ENCODE measurements at places on chromosomes 12 and 14.

DNA sequence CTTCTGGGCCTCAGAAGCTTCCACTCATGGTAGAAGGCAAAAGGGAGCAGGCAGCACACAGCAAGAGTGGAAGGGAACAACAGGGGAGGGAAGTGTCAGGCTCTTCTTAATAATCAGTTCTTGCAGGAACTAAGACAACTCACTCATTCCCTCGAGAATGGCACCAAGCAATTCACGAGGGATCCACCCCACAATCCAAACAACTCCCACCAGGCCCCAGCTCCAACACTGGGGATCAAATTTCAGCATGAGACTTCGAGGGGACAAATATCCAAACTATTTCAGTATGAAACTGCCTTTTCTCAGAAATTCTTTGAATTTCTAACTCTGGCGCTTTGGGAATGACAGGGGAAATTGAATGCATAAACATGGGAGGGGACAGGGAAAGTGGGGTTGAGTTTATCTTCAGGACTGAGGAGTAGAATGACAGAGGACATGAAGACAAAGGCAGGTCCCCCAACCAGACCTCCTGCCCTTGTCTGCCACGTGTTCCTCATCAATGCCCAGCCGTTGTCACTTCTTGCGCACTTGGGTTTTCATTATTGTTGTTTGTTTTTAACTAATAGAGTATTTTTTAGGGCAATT, 24.6 kb upstream of the APOF start:
- DNase-seq = no peak

GRCh38 chr12:101436136-101436535, 28.6 kb upstream of the ARL1 start:
- no peak for DNase-seq

DNA sequence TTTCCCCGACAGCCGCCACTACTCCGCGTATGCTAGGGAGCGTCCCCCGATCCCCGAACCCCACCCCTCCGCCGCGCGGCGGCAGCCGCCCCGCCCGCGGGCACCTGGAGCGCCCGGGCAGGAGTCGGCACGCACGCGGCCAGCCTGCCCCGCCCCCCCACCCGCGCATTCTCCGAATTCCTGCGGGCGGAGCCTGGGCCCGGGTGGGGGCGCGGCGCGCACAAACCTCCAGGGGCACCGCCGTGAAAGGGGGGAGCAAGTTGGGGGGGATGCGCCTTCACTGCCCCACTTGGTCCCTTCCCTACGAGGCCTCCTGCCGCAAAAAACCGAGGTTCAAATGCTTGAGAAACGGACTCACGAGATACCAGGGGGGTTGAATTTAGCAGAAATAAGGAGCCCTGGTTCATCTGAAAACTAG, 1.7 kb downstream of the AJUBA start:
- peak; percentile 88 for DNase-seq

DNA sequence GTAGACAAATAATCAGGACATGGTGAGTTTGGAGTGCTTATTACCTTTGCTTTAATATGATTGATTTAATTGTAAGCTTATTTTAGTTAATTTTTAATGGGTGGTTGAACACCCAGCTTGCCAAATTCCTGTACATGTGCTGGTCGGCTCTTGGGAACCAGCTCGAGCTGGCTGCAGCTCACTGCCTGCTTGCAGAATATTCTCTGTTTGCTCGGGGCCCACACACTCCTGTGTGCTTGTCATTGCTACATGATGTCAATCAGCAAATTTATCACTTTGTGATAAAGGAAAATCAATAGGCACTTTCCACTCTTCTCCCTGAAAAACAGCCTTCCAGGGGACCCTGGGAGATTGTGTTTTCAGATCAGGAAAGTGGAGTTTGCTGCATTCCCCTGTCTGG, 141.1 kb upstream of the LHX5 start:
- DNase-seq = no peak

GRCh38 chr14:104429291-104429861, 150.2 kb upstream of the C14orf180 start:
- no peak for DNase-seq
